ENCODE measurements at places on chromosomes 7 and 10.

DNA sequence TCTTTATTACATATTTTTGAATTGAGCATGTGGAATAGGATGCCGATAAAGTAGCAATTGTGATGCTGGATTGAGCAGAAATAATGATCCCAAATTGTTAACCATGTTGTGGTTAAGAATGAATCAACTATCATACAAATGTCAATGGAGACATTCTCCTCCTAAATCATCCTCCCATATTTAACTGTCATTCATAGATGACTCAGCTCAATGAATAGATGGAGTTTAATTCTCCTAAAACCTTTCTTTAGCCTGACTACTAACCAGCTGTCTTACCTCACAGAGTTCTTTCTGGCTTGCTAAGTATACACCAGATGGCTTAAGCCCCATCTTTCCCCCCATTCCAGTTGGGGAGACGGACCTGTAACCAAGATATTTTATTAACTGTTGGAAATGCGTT is 23.4 kb upstream of the NPS start:
- DNase-seq = no peak

DNA sequence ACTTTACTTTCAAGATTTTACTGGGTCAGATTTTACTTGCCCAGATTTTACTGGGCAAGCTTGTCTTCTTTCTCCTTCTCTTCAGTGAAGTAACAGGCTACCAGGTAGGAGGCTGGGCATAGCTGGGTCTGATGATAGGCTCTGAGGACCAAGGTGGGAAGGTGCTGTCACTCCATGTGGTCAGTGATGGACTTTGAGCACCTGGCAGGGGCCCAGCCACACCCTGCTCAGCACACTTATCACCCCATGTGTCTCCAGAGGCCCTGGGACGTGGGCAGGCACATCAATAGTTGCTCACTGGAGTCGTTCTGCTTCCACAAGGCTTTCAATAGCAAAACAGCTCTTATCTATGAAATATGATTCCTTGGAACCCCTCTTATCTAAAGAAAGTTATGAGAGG is 70.5 kb upstream of the GPR26 start:
- DNase-seq = no peak

GRCh38 chr7:365593-365992 is 75.6 kb downstream of the FOXL3 start:
- DNase-seq = no peak

GRCh38 chr7:12127455-12127854 is 83.6 kb upstream of the TMEM106B start:
- DNase-seq = no peak

GRCh38 chr10:47361293-47361692 is 13.1 kb downstream of the RBP3 start:
- no peak for DNase-seq

DNA sequence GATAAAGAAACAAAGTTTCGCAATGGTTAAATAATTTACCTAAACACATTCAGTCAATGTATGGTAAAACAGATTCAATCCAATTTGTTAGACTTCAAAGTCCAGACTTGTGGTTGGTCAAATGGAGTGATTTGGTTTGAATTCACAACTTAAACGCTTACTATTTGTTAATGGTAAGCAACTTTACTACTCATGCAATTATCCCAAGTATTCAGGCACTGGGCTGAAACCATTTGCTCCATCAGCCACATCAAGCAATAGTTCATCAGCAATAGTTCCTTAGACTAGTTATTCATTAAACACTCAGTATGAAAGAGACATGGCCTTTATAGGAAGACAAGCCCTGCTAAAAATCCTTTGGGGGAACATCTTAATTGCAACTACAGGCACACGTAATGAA is 253.0 kb downstream of the AGMO start:
- no peak for DNase-seq

- DNase-seq = no peak
Observed at GRCh38 chr10:122113161-122113944, 124.4 kb downstream of the TACC2 start.
